Fibroblast of lung (primary cell): ENCODE measurements at places on chromosomes 7 and 10.
A peak's percentile ranks its signal among the peaks of the same experiment; 100 is the strongest.

- no peak for DNase-seq
Observed at GRCh38 chr7:142897691-142898090, 12.1 kb upstream of the TRPV6 start.

GRCh38 chr10:60525716-60526585 is 136.3 kb upstream of the ANK3 start:
- no peak for DNase-seq

DNA sequence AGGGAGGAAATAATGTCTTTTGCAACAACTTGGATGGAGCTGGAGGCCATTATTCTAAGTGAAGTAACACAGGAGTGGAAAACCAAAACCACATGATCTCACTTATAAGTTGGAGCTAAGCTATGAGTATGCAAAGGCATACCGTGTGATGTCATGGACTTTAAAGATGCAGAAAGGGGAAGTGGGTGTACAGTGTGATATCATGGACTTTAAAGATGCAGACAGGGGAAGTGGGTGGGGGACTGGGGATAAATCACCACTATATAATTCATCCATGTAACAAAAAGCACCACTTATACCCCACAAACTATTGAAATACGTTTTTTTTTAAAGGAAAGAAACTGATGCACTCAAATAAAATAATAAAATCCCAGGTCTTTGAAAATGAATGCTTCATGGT is 29.5 kb downstream of the LYZL2 start:
- no peak for DNase-seq

- DNase-seq = peak; percentile 84
Observed at GRCh38 chr7:93015101-93015778, 102.5 kb downstream of the SAMD9 start.

DNA sequence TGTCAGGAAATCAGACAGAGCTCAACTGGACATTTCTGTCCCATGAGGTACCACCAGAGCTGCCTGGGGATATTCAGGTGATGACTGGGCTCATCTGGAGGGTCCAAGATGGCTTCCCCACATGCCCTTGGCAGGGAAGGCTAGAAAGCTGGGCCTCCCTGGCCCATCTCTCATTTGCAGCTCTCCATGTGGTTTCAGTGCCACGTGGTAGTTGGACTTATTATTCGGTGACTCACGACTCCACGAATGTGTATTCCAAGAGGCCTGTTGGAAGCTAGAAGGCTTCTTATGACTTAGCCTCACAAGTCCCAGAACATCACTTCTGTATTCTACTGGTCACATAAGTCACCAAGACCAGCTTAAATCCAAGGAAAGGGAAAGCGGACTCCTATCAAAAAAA is 22.8 kb downstream of the NSMCE4A start:
- DNase-seq = peak; percentile 9

DNA sequence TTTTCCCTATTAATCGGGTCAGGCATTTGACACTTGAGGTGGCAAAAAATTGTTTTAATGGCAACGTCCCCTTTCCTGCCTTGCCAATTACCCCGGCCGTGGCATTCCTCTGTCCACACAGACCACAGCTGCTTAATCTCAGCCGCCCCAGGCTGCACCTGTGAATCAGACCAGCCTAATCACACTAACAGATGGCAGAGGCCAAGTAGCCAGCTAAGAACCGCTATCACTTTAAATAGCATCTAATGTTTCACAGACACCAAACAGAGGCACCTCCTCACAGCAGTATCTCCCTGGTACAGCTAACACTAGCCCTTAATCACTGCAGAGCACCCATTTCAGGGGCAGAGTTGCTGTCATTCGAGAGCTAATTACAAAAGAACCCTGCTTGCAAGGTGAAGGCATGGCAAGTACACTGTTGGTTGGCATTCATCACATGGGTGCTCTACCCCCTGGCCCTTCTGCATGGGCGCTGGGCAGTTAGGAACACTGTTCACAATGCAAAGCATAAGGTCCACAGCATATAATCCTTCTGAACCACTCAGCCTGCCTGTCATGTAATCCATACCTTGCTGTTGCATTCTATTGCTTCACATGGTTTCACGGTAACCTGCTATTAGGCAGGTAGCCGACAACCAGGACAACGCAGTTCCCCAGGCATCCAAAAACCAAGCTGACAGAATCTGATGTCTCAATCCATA is 38.8 kb downstream of the FGFR2 start:
- no peak for DNase-seq

DNA sequence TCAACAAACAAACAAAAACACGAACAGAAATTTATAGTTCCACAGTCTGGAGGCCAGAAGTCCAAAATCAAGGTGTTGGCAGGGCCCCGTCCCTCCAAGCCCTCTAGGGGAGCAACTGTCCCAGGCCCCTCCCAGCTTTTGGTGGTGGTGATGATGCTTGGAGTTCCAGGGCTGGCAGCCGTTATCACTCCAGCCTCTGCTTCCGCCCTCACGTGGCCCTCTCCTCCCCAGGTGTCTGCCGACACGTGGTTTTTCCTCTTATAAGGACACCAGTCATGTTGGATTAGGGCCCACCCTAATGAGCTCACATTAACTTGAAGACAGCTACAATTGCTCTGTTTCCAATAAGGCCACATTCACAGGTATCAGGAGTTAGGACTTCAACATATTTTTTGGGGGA is 49.7 kb downstream of the MICALL2 start:
- DNase-seq = no peak

DNA sequence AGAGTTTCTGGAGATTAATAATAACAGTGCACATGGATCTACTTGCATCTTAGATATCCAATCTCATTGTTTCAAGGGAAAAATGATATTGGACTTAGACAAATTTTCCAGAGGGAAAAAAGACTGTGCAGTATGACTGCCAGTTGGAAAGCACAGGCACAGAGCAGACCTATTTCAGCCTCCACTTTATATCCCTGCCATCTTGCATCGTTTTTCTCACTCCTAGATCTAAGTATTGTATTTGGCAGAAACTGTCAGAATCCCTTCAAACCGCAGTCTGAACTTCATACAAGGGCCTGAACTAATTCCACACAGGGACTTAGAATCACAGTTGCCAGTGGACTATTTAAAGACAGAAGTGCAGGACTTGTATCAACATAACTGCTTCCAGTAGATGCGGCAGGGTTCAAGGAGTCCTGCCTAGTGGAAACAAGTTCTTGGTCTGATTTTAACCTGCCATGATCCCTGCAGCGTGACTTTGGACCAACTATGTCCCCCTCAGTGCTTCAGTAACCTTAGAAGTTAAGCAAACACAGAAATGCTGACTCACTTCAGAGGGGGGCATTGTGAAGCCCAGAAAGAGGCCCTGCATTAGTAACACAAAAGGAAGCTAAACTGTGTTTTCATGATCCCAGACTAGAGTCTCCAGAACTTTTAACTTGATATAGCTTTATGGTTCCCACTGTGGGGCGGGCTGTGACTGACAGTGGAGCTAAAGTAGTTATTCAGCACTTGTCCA is 95.7 kb upstream of the PALS2 start:
- peak; percentile 92 for DNase-seq

GRCh38 chr7:129525225-129525862 is 23.0 kb downstream of the SMKR1 start:
- no peak for DNase-seq

DNA sequence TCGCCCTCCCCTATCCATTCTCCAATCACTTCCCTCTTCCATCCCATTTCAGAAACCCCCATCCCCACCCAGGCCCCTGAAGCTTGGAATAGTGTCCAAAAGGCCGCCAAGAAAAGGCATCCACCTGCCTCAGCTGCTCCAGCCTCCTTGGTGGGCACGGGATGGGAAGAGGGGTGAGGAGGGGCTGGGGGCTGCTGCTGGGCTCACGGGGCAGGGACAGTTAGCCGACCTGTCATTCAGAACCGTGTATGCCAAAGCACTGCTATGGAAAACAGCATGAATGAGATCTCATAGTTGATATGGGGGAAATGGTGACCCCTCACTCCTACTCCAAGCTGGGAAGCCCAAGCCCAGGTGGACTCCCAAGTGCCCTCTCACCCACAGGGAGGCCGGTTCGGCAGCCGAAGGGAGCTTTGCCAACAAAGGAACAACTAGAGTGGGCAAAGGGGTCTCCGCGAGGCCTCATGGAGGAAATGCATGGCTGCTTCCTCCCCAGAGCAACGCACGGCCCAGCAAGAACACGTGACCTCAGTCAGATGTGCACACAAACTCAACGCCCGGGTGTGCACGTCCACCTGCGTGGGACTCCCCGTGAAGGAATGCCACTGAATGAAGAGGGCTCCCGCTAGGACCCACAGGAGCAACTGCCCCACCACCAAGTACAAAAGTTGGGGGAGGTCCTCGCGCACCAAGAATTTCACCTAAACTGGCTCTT is 52.5 kb downstream of the EBF3 start:
- no peak for DNase-seq

GRCh38 chr7:85022064-85022697 is 164.7 kb downstream of the SEMA3D start:
- DNase-seq = no peak

- peak; percentile 99 for DNase-seq
Observed at GRCh38 chr7:13981070-13981469, 8.4 kb downstream of the ETV1 start.

GRCh38 chr7:135618510-135618909 is 43.8 kb upstream of the STMP1 start:
- DNase-seq = no peak

- DNase-seq = peak; percentile 59
Observed at GRCh38 chr7:77651575-77652162, 44.6 kb upstream of the RSBN1L start.

- DNase-seq = peak; percentile 93
Observed at GRCh38 chr7:10939911-10940703, 33.6 kb upstream of the PHF14 start.

GRCh38 chr7:42868480-42868879 is 43.4 kb downstream of the C7orf25 start:
- peak; percentile 77 for DNase-seq

GRCh38 chr7:107563081-107563774 is 492 bp downstream of the COG5 start:
- no peak for DNase-seq

DNA sequence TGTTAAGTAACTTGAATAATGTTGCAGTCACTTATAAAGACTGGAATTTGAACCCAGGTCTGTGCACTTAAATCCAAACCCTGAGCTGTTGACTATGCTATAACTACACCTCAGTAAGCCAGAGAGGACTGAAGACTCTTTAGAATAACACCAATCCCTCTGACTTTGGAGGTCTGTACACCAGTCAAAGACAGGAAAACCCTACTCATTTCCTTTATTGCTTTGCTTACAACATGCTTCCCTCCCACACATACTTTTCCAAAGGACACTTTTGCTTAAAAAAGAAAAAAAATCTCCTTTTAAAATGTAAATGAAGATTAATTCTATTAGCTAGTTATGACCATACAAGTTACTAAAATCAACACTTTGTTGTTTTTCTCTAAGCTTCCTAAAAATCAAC is 184.7 kb upstream of the KCTD7 start:
- DNase-seq = no peak

- no peak for DNase-seq
Observed at GRCh38 chr7:15609287-15609686, 47.5 kb upstream of the AGMO start.

- DNase-seq = no peak
Observed at GRCh38 chr7:80316811-80317210, 182.2 kb downstream of the GNAI1 start.

- no peak for DNase-seq
Observed at GRCh38 chr10:128072941-128073645, 53.1 kb downstream of the MKI67 start.

DNA sequence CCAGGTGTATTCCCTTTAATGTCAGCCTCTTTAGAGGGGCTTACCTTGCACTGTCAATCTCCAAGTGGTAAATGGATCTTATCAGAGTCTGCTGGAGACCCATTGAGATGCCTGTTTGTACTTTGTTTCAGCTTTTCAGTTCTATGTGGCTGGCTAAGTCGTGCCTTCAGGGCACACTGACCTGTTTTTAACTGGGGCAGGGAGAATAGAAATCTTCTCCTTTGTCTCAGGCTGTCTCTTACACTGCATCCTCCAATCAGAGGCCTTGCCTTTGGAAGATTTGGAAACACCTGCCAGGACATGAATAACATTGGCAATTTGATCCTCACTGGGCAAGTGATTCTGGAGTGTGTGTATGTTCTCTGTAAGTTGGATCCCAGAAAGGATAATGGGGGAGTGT is 65.0 kb downstream of the POU6F2 start:
- no peak for DNase-seq

GRCh38 chr7:18552943-18553604 is 57.5 kb downstream of the HDAC9 start:
- DNase-seq = peak; percentile 38

DNA sequence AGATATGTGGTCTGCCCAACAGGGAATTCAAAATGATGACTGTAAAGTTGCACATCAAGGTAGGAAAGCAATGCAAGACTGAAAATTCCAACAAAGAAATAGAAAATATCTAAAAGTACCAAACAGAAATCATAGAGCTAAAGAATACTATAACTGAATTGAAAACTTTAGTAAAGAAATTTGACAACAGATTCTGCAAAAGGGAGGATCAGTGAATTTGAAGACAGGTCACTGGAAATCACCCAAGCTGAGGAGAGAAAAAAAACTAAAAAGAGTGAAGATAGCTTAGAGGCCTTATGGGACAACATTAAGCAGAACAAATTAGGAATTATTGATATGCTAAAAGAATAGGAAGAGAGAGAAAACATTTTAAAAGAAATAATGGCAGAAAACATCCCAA is 240.6 kb downstream of the SNX13 start:
- no peak for DNase-seq

GRCh38 chr7:110264288-110264687 is 826.6 kb upstream of the LRRN3 start:
- no peak for DNase-seq

- no peak for DNase-seq
Observed at GRCh38 chr7:11835260-11835659, 3.3 kb upstream of the THSD7A start.

GRCh38 chr10:86298501-86299001 is 68.0 kb downstream of the GRID1 start:
- DNase-seq = no peak

DNA sequence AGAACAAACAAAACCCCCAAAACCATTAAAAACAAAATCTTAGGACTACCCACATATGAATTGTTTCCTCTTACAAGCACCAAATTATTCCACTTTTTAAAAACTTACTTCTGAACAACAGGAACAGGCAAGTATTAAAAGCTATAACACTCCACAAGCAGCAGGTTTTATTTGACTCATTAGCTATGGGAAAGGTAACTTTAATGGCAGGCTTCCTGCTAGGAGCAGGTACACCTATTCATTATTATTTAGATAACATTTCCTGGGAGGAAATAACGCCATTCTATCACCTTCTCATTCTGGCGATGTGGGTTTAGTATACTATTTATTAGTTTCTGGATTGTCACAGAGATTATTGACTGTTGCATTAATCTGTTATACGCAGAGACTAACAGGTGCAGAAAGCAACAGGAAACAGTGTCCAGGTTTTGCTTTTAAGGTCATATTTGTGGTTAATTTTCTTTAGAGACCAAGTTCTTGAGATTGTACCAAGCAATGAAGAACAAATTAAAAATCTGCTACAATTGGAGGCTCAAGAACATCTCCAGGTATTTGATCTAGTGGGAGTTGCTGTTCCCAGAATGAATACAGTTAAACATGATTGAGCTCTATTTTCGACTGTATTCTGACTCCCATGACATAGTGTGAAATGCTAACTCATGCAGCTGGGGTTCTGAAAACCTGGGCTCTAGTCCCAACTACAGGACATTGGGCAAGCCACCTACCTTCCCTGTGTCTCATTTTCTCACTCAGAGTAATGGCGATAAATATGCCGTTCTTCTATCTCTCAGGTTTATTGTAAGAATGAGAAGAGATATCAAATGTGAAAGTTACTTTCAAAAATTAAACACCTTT is 2.0 kb downstream of the CPA2 start:
- DNase-seq = no peak

- DNase-seq = no peak
Observed at GRCh38 chr7:114856625-114857024, 65.3 kb upstream of the MDFIC start.

- DNase-seq = no peak
Observed at GRCh38 chr7:139895141-139895829, 66.2 kb downstream of the TBXAS1 start.
